ENCODE measurements at places on chromosomes 12 and 14.
A peak's percentile ranks its signal among the peaks of the same experiment; 100 is the strongest.

- no peak for DNase-seq
Measured at GRCh38 chr12:98990648-98991047, 345.6 kb downstream of the APAF1 start.

DNA sequence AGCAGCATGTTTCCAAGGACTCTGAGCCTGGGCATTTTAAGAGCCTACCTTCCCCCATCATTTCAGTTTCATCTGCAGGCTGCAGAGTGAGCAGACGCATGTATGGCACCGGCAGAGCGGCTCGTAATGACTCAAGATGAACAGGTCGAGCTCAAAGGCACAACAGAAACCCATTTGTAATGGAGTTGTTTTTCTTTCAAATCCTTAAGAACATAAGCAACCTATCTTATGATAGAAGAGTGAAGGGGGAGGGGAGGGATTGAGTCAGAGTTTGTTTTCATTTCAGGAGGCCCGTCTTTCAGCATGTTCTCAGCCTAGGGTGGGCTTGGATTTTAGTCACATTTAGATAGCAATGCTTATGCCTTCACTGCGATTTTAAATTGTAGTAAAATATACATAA lies 54.9 kb upstream of the CISTR start:
- no peak for DNase-seq

DNA sequence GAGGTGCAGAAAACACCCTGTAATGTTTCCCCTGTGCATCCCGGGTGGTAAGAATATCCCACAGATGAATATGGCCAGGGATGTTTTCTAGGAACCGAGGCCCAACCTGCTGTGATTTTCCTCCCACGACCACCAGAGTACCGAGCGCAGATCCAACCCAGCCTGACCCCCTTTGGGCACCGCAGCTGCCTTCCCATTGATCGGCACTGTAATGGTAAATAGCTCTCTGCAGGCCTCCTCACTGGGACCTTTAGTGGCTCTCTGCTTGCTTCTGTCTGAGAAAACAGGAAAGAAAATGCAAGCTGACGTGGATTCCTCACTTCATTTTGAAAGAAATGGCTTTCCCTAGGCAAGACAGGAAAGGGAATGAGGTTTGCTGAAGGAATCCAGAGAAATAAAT lies 2.4 kb upstream of the RAB15 start:
- no peak for DNase-seq

- no peak for DNase-seq
Measured at GRCh38 chr12:95573951-95574576, 22.8 kb upstream of the USP44 start.

- peak; percentile 60 for DNase-seq
Measured at GRCh38 chr14:34227834-34228649, 234.0 kb downstream of the SPTSSA start.

GRCh38 chr14:66709291-66709690 lies 201.3 kb downstream of the GPHN start:
- no peak for DNase-seq

- DNase-seq = no peak
Measured at GRCh38 chr12:75579552-75579951, 68.1 kb upstream of the KRR1 start.

- DNase-seq = no peak
Measured at GRCh38 chr14:88775532-88775931, 17.2 kb downstream of the EML5 start.

DNA sequence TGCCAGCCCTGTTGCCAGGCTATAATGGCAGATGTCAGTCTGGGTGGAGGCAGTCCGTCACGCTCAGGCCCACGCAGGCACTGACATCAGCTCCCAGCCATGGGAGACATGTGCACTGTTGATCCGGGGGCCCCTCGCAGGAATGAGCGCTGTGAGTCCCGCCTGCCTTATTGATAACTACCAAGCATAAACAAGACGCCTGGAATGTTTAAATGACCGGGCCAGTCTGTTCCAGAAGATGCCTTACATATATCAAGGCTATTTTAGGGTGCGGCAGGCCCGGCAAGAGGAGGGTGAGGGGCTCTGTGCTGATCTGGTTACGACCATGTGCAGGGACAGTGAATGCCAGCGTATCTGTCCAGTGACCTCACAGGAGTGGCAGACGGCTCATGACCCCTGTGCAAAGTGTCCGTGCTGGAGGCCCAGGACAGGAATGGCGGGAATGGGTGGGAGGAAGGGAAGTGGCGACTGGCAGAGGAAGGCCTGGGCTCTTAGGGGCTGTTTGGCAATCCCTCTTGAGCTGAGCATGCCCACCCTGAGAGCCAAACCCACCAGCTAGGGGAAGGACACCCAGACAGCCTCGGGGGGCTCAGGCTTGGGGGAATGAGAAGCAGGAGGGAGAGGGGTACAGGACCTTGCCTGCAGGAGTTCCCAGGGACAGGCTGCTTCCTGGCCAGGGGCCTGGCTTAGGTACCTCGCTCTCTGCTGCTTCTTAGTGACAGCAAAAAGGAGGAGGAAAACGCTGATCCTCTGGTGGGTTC lies 49.3 kb downstream of the DLK1 start:
- DNase-seq = no peak

DNA sequence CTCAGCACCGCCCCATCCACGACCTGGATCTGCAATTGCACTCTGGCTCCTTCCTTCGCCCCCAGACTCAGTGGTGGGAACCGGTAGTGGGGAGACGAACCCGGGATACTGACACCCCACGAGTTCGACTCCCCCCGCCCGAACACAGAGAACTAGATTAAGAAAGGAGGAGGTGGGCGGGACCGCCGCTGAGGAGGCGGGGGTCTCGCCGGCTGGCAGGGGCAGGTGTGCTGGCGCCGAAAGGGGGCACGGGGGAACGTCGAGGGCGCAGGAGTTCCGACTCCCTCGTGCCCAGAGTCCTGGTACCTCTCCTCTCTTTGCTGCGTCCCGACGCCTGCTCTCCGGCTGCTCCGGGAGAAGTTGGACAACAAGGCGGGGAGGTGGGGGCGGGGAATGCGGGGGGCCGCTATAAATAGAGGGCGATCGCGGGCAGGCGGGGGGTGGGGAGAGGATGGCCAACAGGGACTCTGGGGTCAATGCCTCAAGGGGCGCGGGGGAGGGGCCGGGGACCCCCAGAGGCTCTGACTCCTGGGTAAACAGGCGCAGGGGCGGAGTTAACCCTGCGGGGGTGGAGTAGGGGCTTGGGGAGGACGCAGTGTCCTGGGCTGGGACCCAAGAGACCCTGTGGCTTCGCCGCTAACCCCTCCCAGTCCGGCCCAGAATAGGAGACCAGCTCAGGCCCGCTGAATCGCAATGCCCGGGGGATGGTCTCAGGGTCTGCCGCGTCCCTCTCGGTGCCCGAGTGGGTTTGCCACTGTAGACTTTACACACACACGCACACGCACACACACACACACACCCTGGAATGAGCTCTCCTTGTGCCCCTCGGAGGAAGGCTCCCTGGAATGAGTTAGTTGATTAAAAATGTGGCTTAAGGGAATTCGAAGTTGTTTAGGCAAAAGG lies 761 bp upstream of the NDRG2 start:
- DNase-seq = no peak

DNA sequence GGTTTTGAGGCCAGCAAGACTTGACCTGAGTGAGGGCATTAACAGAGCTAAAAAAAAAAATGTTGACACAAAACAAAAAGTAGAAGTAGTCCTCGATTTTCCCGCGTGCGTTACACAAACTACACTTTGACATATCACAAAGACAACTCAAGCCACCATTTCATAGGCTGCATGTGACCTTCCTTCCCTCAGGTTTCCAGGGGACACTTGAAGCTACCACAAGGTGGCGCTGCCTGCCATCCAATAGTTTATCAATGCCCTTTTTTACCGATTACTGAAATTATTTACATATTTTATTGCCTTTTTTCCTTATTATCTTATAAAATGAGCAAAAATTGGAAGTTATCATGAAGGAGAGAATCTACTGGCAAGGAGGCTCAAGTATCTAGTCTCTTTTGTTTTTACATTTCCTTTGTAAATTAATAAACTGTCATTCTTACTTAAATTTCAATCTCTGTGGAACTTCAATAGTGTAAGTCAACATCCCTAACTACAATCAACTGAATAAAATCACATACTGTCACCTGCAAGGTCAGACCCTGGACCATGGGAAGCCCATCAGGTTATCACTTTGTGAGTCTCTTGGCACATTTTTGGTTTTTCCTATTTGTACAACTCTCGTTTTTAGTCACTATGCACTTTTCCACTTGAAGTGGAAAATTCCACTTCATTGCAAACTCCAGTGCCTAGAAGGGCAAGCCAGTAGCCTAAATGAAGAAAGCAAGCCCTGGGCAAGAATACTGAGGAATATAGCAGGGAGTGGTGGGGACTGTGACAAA lies 84.6 kb upstream of the CPSF6 start:
- peak; percentile 33 for DNase-seq

- DNase-seq = no peak
Measured at GRCh38 chr12:91951571-91951970, 194.1 kb downstream of the BTG1 start.

DNA sequence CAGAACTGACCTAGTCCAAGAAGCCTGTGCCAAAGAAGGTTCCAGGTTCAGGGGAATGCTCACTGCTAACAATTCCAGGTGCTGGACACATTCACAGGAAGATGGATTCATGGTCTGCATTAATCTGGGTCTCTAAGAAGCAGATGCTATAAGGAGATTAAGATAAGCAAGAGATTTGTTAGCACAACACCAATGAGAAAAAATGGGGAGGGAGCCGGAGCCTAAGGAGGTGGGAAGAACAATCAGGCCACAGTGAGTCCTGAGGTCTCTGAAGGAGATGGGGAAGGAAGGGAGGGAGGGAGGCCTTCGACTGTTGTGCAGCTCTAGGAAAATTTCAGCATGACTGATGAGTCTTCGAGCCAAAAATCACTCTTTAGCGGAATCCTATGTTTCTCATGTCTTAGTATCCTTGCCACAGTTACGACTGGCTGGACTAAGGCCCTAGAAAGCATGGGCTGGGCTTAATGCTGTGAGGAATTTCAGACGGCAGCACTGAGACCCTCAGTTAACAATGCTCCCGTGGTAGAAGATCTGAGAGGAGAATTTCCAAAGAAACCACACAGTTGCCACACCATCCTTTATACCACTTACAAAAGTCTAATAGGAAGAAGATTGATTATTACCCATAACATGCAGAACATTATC lies 31.5 kb upstream of the PTGDR start:
- no peak for DNase-seq

DNA sequence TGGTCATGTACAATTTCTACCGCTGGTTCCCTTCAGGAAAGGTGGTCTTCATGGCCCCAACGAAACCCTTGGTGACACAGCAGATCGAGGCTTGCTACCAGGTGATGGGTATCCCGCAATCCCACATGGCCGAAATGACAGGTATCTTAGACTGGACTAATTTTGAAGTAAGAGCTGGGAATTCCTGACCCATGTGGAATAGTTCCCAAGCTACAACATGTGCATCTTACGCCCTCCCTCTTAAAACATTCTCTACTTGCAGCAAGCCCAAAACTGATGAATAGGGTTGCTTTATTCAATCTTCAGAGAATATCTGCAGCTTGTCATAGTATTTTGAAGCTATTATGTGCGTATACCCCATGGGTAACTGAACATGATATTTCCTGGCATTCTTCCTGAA lies 669 bp downstream of the FANCM start:
- no peak for DNase-seq

DNA sequence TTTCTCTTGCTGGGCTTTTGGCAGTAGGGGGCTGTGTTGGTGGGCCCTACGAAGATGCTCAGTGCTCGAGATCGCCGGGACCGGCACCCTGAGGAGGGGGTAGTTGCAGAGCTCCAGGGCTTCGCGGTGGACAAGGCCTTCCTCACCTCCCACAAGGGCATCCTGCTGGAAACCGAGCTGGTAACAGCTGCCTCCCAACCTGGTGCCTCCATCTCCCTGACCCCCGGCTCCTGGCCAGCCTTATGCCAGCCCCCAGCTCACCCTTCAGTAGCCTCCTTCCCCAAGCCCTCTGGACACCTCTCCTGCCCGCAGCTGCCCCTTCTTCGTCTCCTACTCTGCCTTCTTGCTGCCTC lies 328 bp downstream of the CMTM5 start:
- no peak for DNase-seq

GRCh38 chr12:90896164-90896563 lies 58.8 kb downstream of the CCER1 start:
- no peak for DNase-seq

DNA sequence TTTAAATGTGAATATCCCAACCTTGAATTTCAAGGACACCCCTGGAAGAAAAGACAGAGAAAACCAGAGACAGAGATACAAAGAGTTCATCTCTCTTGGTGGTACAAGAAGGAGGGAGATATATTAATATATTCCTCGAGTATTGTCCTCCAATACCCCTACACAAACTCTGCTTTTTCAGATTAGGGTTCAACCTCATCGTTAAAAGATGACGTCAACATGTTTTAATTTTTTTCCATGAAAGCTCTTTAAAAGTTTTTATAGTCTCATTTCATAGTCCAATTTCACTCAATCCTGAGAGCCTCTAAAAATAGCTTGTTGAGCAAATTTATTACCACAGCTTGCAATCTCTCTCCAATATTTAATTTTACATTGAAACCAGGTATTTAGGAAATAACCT lies 19.4 kb downstream of the RHOJ start:
- no peak for DNase-seq

GRCh38 chr12:72605975-72606374 lies 333.8 kb downstream of the TRHDE start:
- no peak for DNase-seq

DNA sequence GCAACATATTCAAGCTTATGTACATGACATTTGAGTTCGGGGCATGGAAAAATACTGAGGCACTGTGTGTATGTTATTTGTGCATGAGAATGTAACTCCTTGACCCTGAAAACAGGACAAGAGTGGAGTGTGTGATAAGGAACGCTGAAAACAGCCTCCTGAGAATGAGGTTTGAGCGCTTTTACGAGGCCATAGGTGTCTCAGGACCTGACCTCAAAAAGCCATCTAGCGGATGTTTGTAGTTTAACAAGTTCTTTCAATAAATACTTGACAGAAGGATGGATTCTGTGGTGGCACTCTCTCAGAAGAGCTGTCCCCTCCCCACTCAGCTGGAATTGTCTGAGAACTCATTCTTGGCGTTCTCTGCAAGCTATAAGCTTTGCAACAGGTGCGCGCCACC lies 350.5 kb upstream of the TMTC1 start:
- DNase-seq = no peak

DNA sequence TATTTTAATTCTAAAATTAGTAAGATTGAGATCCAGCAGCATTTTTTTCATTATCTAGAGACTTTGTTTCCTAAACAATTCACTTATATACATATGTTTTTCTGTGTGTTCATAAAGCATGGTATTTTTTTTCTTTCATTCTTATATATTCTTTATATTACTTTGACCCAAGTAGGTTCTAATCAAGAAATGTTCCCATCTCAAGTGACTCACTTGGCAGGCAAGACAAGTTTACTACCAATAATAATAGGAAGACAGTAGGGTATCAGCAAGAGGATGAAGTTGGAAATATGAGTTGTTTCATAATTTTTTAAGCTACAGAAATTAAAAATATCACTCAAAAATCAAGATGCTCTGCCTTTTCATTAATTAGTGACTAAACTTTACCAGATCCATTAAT lies 613.4 kb upstream of the ATP2B1 start:
- DNase-seq = no peak

- no peak for DNase-seq
Measured at GRCh38 chr12:67425394-67425793, 156.2 kb downstream of the CAND1 start.

Data from GM18507 (cell line).